ENCODE measurements at places on chromosomes 11 and 22.

DNA sequence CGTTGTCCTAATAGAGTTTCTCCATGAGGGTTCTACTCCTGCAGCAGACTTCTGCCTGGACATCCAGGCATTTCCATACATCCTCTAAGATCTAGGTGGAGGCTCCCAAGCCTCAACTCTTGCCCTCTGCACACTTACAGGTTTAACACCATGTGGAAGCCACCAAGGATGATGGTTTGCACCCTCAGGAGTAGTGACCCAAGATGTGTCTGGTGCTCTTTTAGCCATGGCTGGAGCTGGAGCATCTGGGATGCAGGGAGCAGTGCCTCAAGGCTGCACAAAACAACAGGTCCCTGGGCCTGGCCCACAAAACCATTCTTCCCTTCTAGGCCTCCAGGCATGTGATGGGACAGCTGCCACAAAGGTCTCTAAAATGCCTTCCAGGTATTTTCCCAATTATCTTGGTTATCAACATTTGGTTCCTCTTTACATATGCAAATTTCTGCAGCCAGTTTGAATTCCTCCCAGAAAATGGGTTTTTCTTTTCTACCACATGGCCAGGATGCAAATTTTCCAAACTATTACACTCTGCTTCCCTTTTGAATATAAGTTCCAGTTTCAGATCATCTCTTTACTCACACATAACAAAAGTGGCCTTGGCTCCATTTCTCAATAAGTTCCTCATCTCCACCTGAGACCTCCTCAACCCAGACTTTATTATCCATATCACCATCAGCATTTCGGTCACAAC is 69.5 kb upstream of the GNAZ start:
- no peak for DNase-seq

DNA sequence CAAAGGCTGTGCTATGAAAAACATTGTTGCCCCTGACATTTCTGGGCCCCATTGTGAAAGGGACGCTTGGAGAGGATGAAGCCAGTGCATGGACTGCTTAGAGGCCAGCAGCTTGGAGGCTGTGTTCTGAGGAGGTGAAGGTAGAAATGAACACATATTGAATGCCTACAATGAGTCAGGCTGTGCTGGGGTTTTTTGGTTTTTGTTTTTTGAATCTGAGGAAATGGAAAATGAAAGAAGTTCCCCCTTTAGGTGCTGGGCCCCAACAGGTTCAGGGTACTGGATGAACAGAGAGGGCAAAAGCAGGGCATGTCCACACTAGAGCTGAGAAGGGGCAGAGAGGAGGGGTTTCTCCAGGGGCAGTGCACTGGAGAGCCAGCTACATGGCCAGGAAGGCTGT is 166.1 kb upstream of the API5 start:
- DNase-seq, result no peak

DNA sequence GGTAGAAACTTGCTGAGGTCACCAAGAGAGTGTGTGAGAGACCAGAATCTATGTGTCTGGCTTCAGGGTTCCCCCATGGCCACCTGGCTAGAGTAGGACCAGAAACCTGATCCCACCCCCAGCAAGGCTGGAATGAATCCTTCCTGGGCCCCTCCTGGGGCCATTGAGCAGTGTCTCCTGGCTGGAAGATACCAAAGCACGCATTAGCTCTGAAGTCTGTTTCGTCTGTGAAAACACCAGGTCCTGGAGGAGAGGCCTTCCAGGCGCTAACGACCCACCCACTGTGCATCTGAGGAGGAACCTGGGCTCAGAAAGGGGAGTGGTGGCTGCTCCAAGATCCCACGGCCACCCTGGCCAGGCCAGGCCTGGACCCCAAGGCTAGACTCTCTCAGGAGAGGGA is 15.5 kb upstream of the TSKU start:
- DNase-seq, result no peak

DNA sequence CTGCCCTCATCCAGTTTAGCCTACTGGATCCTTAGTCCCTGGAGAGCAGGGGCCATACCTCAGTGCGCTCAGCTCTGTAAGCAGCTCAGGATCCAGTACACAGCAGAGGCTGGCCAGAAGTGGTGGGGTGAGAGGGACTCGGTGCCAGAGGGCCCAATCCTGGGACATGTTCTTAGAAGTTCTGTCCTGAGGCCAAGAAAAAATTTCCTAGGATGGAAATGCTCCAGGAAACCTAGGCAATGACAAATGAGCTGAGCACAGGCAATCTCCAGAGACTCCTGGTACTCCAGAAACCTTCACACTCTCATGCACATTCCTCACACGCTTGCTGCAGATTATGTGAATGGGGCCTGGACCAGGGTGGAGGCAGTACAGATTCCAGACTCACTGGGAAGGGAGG is 89.6 kb downstream of the SERGEF start:
- no peak for DNase-seq

GRCh38 chr11:102843489-102843888 is at the start of gene MMP3:
TSS of gene MMP3 (minus strand) at chr11:102843609. CDS start at chr11:102843546, 63 bp downstream.
- no peak for DNase-seq

DNA sequence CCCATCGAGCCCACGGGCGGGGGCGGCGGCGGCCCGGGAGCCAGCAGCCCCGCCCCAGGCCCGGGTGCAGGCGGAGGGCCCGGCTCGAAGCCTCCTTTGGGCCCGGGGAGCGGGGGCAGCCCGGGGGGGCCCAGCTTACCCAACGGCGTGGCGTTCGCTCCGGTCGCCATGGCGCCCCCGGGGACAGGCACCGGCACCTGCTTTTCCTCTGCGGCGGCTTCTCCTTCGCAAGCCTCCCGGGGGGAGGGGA is 194 bp downstream of the SF1 start:
- DNase-seq, result no peak

DNA sequence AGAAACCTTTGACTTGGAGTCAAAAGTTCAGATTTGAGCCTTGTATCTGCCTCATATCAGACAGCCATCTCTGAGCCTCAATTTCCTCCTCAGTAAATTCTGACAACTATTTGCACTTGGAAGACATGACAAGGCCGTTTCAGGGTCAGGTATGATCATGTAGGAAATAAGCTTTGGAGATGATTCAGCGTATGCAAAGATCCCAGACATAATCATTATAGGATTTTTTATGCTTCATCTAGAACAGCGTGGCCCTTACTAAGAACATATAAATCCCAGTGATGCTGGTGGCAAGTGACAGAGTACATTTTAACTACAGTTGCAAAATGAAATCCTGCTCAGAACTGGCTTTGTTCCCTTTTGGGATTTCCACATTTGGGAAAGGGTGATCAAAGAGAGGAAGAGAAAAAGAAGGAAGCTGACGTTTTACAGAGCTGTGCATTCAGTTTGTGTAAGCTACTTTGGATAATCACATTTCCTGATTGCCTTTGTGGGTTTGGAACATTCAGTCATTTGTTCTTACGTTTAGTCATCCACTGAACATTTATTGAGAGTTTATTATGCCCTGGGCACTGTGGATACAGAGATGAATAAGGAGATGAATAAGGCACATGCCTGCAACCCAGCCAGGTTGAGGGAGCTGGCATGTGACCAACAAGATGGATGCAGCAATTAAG is 81.9 kb upstream of the HEPHL1 start:
- no peak for DNase-seq

- DNase-seq, result no peak
Observed at GRCh38 chr11:17008099-17008498, 6.1 kb downstream of the PLEKHA7 start.

DNA sequence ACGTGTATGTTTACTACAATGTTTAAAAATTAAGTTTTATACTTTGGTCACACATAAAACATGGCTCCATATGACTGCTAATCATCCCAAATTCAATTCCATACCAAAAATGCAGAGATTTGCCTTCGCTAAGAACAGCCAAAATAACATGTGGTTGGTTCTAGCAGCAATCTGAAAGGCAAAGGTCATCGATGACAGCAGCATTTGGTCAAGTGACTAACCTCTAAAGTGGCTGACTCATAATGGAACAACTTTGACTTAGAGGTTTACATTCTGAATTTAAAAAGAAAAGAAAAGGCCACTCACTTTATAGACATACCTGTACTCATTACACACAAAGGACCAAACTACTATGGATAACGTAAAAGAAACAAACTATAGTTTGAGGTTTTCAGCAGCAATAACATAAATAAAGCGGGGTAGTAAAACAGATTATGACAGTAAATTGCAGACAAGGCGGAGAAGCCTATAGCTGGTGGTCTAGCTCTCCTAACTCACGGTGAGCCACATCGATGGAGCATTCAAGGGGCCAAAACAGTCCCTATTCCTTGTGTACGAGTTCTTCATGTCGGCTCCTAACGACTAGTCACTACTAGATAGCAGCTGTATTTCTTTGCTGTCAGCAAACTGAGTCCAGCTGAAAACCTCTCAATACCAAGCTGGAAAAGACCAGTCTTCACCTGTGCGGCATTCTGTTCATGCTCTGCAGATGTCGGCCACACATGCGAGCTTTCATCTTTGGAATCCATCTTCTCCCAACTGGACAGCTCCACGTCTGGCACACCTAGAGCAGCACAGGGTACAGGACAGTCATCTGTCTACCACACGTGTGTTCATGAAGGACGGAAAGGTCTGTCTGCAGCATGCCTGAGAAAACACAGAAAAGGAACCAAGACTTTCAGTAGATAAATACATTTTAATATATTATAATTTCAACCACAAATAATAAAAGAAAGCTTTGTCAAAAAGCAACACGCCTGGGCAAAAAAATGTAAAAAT is 42.1 kb downstream of the PRDM10 start:
- peak; percentile 10 for DNase-seq

DNA sequence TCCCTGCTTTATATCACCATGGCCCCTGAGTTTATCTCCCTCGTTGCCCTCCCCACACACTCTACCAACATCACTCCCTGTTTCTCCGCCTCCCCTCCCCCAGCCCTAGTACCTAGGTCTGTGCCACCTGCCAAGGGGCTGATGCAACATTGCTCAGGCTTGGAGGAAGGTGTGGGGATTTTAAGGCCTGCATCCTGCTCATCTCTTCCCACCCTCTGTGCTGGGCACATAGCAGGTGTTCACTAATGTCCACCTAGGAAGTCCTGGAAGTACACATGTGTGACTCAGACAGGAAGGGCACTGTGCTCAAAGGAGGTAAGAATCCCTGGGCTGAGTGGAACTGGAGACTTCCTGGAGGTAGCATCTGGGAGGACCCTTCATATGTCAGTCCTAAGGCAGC is 37.0 kb downstream of the PDE2A start:
- DNase-seq, result no peak

GRCh38 chr11:13917904-13918303 is 44.6 kb upstream of the SPON1 start:
- DNase-seq, result no peak

DNA sequence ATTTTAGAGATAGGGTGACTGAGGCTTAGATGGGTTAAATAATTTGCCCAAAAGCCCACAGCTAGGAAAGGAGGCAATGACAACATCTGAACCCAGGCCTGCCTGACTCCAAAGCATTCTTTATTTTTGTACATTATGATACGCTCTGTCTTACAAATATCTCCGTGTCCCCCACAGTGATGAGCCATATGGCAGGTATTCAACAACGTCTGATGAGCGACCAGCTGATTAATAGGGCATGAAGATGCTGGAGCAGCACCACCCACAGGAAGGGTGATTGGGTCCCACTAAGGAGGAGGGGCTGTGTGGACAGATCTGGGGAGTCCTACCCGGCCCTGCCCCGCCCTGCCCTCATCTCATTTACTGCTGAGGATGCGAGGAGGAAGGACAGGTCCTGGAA is 380.6 kb downstream of the CADM1 start:
- no peak for DNase-seq

GRCh38 chr11:100687054-100687629 is at the start of gene ARHGAP42:
TSS of gene ARHGAP42 (plus strand) at chr11:100687288. CDS start at chr11:100687679, 391 bp downstream.
- DNase-seq, result peak; percentile 49

DNA sequence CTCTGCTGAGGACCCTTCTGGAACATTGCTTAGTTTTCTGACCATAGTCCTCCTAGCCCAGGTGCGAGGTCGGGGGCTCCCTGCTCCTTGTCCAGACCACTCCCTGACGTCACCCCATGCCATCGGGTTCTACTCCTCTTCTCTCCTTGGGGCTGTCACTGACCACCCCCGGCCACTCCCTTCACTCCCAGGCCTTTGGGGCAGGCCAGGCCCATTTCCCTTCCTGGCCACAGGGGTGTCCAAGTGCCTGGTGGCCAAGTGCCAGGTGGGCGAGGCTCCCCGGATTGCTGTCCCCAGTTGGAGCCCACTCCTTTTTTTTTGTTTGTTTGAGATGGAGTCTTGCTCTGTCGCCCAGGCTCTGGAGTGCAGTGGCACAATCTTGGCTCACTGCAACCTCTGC is 19.5 kb downstream of the MRGPRD start:
- no peak for DNase-seq

DNA sequence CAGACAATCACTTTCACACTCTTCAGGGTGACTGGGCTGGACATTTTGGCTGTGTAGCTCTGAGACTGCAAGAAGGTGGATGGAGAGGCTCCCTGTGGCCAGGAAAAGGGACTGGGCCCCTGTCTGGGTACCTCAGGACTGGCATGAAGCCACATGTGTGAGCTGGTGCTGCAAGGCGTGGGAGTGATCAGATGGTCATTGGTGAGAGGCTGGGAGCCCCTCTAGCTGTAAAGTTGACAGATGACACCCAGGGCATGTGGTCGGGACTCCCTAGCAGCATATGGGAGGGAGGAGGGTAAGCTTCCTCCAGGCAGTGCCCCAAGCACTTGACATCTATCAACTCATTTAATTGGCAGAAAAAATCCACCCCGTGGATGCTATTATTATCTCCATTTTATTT is 18.9 kb upstream of the CABP2 start:
- DNase-seq, result no peak

DNA sequence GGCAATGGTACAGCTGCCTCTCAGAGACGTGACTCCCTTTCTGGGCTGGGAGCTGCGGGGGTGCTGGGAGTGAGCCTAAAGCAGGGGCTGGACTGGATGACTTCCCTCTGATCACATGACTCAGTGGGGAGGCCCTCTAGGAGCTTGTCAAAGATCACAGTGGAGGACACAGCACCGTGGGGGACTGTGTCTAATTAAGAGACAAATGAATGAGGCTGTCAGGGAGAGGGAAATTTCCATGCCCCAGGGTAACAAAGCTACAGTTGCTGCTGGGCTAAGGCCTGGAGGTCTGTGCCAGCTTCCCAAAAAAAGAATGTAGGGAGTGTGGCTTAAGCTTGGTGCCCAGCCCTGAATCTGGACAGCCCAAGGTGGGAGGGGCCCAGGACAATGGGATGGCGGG is 262.8 kb upstream of the PLET1 start:
- DNase-seq, result no peak

GRCh38 chr11:123183391-123184099 is 11.5 kb downstream of the CLMP start:
- no peak for DNase-seq

DNA sequence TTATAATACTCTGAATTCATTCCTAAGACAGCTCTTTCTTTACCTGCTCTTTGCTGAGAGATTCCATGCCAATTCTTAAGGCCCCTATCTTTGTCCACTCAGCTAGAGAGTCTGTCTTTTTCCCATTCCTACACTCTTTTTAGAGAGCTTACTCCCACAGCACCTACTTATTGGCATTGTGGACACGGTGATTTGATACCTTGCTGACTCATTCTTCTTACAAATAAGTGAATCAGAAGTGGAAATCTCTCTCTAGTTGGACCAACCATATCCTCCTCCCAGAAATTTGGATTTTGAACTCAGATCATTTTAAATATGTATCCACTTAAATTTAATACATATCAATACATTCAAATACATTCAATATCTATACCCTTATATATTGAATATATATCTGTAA is 32.5 kb upstream of the OR6M1 start:
- no peak for DNase-seq

- no peak for DNase-seq
Observed at GRCh38 chr22:47083379-47083986, 321.0 kb downstream of the TBC1D22A start.

All from activated naive CD8-positive, alpha-beta T cell treated with anti-CD3 and anti-CD28 coated beads, Interleukin-2, amount 50 U/mL, for 24 hours (primary cell).